ENCODE measurements at places on chromosomes 1 and 21.

DNA sequence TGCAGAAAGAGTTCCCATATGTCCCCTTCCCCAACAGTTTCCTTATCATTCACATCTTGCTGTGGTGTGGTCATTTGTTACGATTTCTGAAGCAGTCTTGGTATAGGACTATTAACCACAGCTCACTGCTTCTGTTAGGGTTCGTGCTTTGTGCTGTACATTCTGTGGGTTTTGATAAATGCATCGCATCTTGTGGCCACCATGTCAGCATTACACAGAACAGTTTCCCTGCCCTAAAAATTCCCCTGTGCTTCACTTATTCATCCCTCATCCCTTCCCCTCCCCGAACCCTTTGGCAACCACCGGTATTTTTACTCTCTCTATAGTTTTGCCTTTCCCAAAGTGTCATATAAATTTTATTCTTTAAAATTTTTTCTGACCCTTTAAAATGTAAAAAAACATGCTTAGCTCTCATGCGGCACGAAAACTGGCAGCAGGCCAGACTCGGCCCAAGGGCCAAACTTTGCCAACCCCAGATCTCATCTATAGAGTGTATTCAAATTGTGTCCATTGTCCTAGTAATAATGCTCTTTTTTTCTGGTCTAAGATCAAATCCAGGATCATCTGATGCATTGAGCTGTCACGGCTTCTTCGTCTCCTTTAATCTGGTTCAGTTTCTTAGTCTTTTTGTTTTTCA is 78.2 kb downstream of the SIM2 start:
- DNase-seq = no peak

DNA sequence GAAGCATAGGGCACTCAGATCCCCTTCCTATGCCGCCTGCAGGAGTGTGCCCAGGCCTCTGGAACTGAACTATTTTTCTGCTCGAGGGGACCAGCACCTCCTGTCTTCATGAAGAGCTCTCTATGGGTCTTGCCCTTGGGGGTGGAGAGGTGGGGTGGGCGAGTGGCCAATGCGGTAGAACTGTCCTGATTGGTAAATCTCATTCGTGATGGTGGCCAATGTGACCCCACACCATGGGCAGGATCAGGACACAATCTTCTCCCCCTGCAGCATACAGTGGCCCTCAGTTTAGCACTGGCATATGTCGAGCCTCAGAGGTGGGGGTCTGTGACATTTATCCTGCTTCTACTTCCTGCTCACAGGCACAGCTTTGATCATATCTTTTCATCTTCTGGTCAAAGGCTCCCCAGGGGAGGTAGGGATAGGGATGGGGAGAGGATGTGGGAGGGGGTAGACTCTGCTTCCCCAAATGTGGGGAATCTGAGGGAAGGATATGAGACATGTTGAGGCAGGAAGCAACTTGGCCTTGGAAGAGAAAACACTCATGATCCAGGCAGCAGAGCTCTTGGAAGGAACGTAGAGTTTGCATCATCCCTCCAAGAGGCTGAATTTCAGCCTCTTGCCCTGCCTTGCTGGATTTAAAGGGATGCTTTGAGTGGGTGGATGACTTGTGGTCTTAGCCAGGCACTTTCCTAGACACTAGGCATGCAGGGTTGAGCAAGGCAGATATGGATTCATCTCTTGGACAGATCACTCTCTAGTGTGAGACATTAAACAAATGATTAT is 81.8 kb downstream of the LAMC2 start:
- DNase-seq = no peak

DNA sequence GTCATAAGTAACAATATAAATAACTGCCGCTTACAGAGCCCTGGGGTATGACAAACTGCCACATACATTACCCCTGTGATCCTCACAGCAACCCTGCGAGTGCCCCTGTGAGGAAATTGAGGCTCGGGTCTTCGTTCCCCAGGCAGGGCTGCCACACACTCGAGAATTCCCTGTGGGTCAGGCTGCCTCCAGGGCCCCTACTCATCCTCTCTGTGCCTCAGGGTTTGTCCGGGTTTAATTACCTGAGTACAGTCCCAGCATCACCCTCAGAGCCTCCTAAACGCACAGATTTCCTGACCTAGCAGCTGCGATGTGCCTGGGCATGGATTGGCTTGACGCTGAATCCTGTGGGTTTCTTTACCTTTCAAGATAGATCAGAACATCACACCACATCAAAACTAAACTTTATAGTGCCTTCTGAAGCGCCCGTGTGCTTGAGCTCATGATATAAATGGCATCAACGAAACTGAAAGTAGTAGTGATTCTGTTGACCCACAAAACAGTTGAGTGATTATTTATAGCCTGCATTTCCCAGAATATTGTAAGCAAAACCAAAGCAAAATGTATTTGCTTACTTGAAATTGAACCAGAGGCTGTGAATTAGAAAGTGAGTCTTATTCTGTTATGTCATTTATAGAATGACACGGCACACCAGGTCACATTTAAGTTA is 14.0 kb downstream of the SLC37A1 start:
- DNase-seq = no peak

GRCh38 chr1:60762176-60762575 is 320.2 kb upstream of the NFIA start:
- DNase-seq = no peak

GRCh38 chr21:15837645-15838044 is 107.9 kb downstream of the USP25 start:
- DNase-seq = no peak

GRCh38 chr21:41545500-41546359 is 37.8 kb upstream of the TMPRSS2 start:
- DNase-seq = peak; percentile 42

- no peak for DNase-seq
Observed at GRCh38 chr21:45017039-45017960, 57.1 kb upstream of the ADARB1 start.

DNA sequence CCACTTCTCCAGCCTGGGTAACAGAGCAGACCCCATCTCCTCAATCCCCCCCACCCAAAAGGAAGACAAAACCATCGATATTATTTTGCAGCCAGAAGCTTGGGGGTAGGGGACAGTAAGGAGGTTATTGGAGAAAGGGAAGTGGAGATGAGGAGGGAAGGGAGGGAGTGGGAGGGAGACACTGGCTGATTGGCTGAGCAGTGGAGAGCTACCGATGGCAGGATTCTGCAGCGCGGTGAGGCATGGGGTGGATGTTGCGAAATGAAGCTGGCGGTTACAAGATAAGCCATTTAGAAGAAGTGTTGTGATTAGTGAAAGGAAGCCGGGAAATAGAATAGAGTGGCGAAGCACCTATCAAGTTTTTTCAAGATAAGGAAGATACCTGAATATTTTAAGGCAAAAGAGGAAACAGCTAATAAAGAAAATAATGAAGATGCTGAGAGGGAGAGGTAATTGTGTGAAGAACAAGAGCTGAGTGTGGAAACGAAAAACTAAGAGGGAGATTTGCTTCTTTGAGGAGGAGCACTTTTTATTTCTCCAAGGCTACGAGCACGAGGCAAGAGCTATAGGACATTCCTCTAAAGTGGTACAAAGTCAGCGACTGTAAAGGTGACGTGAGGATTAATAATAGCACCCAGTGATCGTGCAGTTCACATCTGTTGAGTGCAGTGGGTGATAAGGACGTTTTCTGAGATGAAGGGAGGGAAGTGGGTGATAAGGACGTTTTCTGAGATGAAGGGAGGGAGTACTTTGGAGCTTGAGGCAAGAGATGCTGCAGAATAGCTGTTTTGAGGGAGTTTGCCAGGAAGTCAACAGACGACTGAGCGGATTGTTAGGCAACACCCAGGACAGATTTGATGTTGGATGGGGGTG is 103.2 kb upstream of the KIF26B start:
- DNase-seq = no peak

GRCh38 chr1:246558041-246558440 is 8.0 kb downstream of the TFB2M start:
- no peak for DNase-seq

DNA sequence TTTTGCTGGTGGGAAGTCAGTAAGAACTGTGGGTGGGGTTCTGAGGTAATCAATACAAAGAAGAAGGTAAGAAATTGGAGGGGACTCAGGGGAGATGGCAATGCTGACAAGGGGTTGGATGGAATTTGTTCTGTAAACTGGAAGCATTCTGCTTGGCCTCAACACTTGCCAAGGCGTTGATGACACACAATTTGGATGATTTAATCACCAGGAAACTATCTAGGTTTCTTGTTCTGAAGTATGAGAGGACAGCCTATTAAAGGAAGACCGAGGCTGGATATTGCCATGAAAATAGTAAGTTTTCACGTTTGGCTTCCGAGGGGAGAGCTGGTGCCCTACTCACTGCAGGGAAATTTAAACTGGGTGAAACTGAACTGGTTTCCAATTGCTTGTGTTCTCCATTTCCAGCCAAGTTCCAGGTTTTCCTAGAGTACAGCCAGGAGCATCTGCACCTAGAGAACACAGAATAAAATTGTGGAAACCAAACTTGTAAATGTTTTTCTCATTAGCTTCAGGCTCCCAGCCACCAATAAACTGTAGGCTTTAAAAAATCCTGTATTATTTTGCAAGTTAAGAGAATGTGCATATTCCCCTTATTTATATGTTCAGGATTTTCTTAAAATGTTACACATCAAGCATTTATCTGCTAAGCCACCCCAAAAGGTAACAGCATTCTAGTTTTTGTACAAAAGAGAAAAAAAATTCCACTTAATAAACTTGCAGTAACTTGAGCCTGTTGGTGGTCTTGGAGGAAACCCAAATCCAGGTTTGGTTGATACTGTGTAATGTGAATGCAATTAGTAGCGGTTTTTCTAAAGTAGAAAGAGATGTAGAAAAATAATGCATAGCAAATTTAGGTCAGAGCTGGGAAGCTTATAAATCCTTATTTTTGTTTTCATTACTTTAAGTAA is 53.8 kb downstream of the ROR1 start:
- no peak for DNase-seq
